ENCODE measurements at places on chromosomes 13 and 19.

DNA sequence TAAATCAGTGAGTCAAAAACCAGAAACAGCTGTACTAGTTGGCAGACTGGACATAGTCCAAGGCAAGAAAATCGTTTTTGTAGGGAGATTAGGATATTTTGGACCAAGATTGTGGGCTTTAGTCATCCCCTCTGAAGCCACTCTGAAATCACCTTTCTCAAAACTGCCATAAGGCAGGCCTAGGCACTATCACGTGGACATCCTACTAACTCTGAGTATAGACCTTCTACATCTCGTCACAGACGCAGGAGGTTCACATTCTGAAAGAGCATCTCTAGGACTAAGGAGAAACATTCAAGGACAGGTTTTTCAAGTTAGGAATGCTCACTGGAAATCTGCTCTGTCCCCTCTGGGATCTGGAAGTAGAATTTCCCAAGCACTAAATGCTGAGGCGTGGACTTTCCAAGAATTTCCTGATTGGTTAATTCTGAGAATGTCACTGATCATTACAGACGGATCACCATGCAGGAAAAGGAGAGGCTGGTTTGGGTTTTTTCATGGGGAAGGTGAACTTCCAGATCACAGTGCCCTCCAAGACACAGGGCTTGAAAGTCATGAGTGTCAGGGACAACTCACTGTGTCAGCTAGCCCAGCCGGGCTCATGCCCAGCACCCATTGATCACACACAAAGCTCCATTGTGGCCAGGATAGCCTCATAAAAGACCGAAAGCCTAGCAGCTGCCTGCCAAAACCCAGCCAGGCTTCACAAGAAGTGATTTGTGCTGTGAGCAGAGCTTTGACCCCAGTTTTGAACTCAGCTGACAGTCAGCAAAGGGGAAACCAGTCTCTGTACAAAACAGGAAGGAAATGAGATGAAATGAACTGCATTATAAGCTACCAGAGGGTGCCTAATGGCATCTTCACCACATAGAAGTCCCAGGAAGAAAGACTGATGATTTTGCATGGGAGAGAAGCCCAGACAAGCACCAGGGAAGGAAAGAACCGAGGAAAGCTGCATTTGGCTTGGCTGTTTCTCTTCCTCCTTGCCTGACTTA, 2.7 kb upstream of the RUBCNL start:
- DNase-seq: no peak

- DNase-seq: no peak
Observed at GRCh38 chr13:43877326-43877725, 2.2 kb downstream of the CCDC122 start.

- no peak for DNase-seq
Observed at GRCh38 chr13:87887459-87888123, 216.4 kb downstream of the SLITRK5 start.

DNA sequence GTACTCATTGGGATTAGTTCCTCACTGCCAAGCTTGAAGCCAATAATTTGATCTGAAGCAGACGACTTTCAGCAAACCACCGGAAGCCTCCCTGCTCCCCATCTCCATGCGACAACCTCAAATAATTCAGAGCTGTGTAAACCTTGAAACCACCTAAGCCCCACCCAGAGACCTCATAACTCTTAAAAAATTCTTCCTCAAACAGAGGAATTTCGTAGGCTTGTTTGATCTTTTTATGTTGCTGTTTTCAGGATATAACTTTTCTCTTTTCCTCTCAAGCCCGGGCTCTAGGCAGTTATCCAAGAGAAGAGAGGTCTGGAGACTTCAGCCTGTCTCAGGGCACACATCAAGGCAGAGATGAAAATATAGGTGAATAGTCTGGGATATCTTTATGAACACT, 311.6 kb downstream of the KCNRG start:
- no peak for DNase-seq

GRCh38 chr19:45820413-45821102, 5.5 kb upstream of the RSPH6A start:
- no peak for DNase-seq

DNA sequence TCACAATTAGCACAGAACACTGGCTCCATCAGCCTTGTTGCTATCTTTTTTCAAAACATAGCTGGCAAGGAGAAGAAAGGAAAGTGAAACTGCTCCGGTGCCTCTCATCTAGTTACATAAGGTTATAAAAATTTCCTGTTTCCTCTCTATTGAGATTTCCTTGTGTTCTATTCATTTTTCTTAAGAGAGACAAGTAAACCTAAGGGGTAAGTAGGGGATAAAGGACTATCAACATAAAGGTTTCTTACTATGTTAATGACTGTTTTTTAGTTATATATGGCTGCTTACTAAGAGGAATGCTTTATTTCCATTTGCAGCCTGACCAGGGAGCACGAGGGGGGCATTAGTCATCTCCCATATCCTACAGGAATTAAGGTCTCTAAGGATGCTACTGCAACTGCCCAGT, 73.2 kb upstream of the MLNR start:
- DNase-seq: no peak

DNA sequence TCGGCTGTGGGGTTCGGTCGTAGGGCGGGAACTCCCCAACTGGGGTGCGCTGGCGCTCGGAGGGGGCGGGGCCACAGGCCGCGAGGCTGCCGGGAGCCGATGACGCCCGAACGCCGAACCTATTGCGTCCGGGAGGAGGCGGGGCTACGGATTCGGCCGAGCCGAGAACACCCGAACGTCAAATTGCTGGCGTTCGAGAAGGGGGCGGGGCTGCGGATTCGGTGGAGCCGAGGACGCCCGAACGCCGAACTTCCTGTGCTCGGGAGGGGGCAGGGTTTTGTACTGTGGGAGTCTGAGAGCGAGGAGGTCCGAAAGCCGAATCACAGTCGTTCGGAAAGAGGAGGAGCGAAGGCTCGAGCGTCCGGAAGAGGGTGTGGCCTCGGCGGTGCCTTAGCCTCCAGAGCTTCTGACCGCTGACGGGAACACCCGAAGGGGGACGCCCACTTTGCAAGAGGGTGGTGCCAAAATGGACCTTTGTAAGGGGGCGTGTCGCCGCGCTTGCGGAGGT, 551 bp upstream of the TSEN34 start:
- peak; percentile 100 for DNase-seq

GRCh38 chr13:38430796-38431195, 81.1 kb downstream of the UFM1 start:
- DNase-seq: no peak

DNA sequence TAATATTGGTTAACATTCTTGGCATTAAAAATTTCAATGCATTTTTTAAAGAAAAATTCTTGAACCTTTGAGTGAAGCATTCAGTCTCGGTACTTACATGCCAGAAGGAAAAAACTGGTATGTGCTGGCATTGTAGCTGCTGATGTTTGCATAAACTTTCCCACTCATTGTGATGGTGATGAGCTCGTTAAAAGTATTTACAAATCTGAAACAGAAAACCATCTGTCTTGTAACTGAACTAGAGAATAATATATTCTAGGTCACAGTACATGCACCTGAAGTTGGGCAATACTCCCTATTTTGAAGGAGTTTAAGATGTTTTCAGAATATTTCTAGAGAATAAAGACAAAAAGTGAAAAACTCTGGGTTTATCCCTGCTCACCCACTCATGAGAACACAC, 64.1 kb downstream of the SLC15A1 start:
- DNase-seq: no peak

DNA sequence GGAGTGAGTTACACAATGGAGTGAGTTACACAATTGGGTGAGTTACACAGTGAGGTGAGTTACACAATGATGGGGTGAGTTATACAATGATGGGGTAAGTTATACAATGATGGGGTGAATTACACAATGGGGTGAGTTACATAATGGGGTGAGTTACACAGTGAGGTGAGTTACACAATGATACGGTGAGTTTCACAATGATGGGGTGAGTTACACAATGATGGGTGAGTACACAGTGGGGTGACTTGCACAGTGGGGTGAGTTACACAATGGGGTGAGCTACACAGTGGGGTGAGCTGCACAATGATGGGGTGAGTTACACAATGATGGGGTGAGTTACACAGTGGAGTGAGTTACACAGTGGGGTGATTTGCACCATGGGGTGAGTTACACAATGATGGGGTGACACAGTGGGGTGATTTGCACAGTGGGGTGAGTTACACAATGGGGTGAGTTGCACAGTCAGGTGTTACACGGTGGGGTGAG, 52.5 kb upstream of the GAS6 start:
- DNase-seq: no peak

DNA sequence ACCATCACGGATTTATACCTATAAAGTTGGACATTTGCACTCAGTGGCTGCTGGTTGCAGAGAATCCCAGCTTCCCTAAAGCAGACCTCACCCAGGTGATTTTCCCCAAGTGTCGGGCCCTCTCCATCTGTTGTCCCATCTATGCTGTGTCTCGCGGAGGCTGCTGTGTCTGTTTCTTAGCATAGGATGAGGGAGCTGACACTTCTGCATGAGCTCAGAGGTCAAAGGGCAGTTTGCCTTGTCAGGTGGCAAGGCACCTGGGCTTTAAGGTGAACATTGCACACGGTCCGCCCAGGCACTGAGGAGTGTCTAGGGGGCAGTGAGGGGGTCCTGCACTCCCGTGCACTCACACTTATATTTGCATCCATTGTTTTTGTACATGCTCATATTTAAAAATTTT, 151.6 kb downstream of the ZIC5 start:
- DNase-seq: no peak

GRCh38 chr13:34207334-34207733, 389.4 kb downstream of the RFC3 start:
- no peak for DNase-seq

All from stimulated activated CD8-positive, alpha-beta memory T cell treated with anti-CD3 and anti-CD28 coated beads, Interleukin-4, amount 100 ng/mL, for 1 hour (primary cell).